ENCODE measurements at places on chromosomes 12 and 14.

DNA sequence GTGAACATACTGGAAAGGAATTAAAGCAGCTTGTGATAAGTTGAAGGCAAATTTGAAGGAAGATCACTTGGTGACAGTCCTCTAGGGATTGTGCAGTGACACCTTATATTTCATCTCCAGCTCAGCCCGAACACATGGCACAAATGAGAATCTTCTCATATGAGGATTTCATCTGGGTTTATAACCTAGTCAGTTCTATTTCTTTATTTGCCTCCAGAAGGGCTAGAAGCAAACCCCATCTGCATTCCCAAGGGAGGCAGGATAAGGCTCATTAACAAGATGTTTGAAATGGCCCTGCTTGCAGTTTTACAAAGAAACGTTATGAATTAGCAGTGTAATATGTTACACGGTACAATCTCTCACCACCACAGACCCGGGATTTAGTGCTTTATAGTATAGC is 90.7 kb upstream of the KRR1 start:
- DNase-seq: no peak

DNA sequence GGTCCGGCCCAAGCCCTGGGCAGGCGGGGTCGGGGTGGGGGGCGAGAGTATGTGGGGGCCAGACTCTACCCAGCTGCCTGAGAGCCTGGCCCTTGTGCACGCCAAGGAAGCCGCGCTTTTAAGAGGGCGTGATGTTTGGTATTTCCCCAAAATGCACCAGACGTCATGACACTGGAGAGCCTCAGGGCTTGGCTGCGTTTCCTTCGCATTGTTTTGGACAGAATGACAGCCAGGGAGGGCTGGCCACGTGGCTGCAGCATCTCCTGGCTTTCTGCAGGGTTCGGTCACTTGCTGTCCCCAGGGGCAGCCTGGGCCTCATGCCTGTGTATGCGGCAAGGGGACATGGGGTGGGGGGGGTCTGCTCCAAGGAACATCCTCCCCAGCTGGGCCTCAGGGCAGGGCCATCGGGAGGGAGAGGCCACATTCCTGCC is 16.1 kb upstream of the NUDT14 start:
- DNase-seq: no peak

DNA sequence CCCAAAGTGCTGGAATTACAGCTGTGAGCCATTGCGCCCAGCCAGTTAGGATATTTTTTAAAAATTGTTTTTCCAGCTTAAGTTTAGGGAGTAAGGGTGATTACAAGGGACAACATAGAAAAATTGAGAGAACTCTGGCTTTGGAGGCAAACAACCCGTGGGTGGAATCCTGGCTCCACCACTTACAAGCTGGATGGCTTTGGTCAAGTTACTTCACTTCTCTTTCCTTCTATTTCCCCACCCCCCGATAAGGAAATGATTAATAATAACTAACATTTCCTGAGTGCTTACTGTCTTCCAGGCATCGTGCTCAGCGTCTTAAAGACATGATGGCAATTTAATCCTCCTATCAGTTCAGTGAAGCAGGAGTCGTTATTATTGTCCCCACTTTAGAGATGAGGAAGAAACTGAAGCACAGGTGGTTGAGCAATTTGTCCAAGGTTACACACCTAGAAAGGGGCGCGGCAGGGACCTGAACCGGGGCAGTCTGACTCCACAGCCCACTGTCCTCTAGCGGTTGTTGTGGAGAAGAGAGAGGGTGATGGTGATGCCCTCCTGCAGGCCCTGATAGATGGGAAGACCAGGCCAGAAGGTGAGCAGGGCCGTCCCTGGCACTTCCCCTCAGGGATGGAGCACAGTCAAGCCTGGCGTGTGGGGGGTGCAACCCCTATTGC is 16.7 kb upstream of the FAIM2 start:
- DNase-seq: no peak

- DNase-seq: no peak
Measured at GRCh38 chr12:51448618-51449256, 24.1 kb downstream of the SLC4A8 start.

DNA sequence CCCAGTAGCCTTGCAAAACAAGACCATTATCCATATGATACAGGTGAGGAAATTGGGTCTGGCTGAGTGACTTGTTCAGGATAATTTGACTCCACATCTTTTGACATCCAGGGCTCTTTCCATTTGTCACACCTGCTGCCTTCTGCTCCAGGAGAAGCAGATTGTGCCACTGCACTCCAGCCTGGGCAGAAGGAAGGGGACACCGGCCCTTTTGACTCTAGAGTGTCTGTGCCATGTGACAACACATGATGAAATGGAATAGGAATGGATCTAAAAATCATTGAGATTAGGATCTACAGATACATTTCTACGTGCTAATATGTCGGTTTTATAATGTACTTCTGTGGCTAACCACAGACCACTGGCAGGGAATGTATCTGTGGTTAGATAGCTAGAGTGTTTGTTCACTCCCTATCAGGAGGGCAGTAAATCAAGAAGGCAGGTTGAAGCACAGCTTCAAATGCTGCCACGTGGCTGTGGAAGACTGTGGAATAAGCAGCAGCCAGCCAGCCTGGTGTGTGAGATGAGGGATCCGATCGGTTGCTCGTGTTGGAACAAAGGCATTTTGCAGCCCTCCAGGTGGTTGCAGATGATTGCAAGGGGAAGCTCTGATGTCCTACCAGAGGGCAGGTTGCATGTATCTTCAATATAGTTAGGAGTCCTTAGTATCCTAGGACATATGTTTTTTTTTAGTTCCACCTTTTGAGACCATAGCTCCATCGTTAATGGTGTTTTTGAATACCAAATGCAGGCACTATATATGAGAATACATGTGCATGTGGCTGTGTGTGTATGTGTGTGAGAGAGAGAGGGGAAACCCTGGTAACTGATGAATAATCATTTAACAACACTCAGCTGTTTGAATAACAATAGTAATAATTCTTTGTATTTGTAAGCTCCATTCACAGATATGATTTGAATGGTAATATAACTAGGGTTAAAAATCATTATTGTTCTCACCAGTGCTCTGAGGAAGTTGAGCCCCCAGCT is 28.6 kb downstream of the EML1 start:
- no peak for DNase-seq

DNA sequence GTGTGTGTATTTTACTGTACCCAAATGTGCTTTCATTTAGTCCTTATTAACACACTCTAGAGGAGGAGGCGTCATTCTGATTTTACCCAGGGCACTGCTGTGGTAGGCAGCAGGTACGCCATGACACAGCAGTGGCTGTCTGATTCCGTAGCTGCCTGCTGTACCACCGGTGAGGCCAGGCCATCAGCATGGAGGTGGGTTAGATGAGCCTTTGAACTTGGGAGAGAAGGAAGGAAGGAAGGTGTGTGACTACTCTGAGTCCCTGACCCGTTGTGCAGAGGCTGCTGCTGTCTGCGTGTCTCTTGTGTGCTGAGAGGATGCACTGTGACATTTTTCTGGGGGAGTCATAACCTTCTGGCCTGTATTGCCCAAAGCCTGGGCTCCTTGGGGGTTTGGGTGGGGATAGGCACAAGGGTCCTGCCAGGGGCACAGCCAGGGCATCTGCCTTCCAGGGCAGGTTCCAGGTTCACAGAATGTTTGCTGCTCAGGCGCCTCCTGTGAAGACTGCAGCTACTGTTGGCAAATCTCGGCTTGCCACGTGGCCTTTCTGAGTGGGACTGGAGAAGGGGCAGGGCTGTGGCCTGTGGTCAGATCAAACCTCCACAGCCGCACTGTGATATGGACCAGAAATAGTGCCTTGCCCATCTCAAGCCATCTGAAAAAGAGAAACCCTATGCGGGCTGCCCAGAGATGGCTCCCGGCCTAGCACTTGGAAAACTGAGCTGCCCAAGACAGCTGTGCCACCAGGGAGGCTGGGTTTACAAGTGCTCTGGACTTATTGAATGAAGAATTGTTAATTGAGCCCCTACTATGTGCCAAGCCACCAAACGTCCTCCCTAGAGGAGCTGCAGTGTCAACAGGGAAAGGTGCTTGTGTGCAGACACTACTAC is 47.1 kb downstream of the MLXIP start:
- DNase-seq: no peak

DNA sequence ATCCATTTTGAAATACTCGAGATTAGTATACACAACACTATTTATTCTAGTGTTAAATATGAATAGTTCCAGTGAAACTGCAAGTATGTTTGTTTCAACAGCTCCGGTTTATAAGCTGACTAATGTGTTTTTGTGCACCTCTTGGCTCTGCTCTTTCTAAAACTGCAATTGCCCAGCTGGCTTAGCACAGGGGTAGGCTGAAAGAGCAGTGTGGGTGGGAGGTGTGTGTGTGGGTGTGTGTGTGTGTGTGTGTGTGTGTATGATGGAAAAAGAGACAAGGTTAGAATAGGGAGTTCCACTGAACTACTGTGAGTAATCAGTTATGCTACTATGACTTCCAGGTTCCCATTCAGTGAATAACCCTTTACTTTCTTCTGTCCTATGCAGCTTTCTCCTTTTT is 37.8 kb upstream of the DDHD1 start:
- DNase-seq: no peak

DNA sequence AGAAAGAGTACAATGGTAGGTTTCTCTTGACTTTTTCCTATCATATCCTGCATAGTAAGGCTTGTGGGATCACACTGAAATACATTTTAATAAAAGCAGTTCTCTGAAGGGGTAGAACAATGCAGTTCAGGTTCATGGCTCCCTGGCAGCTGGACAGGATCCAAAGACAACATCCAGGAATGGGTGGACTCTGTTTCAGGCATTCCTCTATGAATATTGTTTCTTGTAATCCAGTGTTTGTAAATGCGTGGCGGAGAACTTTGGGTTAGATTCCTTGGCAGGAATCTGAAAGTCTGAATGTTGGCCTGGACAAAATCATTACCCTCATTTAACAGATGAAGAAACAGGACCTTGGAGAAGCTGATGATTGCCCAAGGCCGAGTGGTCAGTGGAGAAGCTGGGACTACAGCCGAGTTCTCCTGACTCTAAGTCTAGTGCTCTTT is 43.5 kb downstream of the SYNE2 start:
- DNase-seq: peak; percentile 78

GRCh38 chr14:94081386-94081820 is 293 bp downstream of the IFI27L1 start:
- DNase-seq: no peak

DNA sequence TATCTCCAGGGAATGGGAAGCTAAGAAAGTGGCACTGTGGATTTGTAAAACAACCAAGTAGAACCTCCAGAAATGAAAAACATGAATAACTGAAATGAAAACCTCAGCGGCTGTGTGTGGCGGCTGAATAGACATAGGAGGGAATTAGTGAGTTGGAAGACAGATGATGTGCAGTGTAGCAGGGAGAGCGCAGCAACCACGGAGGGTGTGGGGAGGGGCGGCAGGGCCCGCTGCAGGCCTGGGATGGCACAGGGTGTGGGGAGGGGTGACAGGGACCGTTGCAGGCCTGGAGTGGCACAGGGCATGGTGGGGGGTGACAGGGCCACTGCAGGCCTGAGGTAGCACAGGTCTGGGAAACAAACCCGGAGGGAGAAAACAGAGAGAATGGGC is 51.1 kb downstream of the BEGAIN start:
- DNase-seq: peak; percentile 55

GRCh38 chr12:91108196-91108755 is 3.0 kb downstream of the LUM start:
- no peak for DNase-seq

GRCh38 chr12:52041695-52042123 is 9.5 kb upstream of the NR4A1 start:
- no peak for DNase-seq

- no peak for DNase-seq
Measured at GRCh38 chr12:110798461-110798860, 48.3 kb upstream of the CCDC63 start.

DNA sequence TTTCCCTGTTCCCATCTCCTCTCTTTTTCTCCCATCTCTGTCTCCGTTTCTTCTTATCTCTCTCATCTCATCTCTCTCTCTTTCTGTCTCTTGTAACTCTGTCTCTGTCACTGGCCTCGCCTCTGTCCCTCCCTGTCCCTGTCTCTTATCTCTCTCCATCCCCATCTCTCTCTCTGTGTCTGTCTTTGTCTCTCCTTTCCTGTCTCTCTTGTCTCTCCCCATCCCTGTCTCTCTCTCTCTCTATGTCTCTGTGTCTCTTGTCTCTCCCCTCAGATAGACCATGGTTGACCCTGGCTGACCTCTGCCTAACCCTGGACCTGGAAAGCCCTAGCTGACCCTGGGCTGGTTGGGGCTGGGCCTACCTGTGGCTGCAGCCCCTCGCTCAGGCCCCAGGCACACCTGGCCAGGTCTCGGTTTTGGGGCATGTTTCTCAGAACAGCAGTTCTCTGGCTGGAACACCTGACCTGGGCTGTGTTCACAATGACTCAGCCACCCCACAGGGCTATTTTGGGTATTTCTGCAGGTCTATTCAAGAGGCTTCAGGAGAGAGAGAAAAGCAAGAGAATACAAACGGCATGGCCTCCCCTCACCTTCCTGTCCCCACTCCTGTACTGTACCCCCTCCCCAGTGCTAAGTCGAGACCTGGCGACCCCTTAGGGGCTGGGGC is 174.4 kb downstream of the TMEM121 start:
- no peak for DNase-seq

DNA sequence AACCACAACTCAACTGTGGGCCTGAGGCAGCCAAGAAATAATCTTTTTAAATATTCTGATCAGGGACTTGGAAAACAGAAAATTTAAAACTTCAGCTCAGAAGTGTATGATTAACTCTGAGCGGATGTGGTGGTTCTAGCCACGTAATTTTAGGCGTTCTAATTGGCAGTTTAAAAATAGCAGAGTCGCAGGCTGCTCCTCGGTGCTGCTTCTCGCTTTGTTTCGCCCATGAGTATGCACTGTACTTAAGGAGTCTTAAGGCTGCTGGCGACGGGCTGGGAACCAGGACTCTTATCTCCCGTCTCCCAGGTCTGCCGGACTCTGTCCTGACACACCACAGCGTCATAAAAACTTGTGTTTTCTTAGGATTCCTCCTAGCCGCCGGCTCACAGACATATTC is 113.4 kb upstream of the PELI2 start:
- no peak for DNase-seq

GRCh38 chr12:75389061-75389460 is 1.8 kb upstream of the GLIPR1L2 start:
- DNase-seq: no peak

GRCh38 chr12:3030821-3031429 is 46.3 kb upstream of the TSPAN9 start:
- DNase-seq: no peak

DNA sequence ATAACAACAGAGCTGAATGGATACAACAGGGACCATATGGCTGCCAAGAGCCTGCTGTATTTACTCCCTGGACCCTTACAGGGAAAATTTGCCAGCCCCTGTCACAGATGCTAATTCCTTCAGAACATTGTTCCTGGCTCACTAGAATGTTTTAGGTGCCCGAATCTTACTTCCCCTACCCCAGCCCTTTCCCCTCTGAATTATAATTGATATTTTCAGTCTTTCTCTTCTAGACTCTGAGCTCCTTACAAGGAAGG is 235.3 kb downstream of the KSR2 start:
- DNase-seq: no peak

GRCh38 chr12:113316155-113316554 is 18.8 kb downstream of the SLC8B1 start:
- no peak for DNase-seq

DNA sequence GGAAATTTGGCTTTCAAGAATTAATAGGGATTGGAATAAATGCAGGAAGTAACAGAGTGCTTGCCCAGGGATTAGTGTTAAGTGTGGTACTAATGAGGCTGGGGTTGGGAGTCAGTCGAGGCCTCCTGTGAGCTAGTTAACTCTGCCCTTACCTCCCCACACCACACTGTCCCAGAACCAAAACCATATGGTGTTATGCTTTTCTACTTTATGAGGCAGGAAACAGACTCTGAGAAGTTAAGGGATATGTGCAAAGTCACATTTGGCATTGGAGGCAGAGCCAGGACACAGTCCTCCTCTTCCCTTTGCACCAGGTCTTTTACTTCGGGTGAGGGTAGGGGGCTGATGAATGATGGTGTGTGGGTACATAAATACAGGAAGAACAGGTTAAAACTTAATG is 41.9 kb downstream of the PELI2 start:
- DNase-seq: no peak

Data from sciatic nerve (tissue), 2 donors.